ENCODE measurements at places on chromosomes 7 and 10.

GRCh38 chr10:80468806-80469421 is 14.8 kb downstream of the TSPAN14 start:
- no peak for DNase-seq

DNA sequence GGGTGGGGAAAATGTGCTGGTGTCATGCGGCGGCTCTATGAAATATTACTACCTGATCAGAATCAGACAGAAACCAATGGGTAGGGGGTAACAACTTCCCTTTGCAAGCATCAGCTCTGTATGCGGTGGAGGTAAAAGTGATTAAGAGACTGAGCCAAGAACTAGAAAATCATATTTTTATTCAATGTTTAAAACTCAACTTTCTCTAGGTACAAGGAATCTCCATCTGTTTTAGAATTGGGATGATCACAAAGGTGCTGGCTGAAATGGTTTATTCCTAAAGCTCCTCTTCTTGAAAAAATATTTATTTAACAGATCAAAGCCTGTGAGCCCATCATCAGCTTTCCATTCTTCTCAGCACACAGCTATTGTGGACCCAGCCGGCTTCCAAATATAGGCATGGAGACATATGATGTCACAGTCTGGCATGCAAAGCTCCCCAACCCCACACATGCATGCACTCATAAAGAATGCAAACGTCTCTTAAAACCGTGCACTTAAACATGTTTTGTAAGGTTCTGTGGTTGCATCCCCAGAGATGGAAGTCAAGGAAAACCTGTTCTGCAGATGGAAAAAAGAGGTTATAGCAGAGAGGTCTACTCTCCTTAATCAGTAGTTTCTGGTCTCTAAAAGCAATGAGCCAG is 126.0 kb downstream of the SKIDA1 start:
- DNase-seq = no peak

DNA sequence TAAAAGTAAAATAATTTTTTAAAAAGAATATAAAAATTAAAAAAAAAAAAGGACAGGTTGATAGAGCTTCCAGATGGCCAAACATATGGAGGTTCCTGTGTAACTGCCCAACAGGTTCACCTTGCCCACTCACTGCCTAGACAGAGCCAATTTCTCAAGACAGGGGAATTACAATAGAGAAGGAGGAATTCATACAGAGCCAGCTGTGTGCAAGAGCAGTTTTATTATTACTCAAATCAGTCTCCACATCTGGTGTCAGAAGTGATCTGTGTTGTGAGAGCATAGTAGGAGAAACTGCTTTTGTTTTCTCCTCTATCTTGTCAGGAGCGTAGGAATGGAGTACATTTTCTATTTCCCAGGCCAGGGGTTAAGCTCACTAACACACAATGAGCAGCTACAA is 31.0 kb downstream of the C7orf33 start:
- DNase-seq = no peak

- DNase-seq = no peak
Measured at GRCh38 chr10:56662765-56663447, 301.8 kb upstream of the ZWINT start.

DNA sequence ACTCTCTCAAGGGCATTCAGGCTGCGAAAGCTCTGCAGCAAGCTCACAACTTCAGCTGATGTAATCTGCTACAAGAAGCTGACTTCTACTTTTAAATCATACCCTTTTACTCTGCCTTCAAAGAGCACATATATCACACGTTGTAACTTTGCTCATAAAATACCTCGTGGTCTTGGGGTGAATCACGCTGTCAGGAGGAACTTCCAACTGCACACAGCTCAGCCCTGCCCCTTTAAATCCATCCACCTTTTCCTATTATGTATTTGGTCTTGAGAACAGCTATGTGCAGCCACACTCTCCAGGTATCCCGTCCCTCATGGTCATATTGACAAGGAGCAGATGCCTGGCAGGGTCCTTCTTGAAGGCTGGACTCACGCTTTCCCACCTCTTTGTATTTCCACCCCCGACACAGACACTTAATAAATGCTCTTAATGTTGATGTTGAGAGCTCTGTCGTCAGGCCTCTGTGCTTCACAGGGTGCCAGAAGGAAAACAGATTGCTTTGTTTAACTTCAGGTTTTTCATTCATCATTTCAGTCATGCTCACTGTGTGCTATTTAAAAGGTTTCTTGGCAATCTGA is 47.6 kb downstream of the ICA1 start:
- DNase-seq = no peak

- no peak for DNase-seq
Measured at GRCh38 chr10:91552274-91553095, 80.4 kb downstream of the PPP1R3C start.

DNA sequence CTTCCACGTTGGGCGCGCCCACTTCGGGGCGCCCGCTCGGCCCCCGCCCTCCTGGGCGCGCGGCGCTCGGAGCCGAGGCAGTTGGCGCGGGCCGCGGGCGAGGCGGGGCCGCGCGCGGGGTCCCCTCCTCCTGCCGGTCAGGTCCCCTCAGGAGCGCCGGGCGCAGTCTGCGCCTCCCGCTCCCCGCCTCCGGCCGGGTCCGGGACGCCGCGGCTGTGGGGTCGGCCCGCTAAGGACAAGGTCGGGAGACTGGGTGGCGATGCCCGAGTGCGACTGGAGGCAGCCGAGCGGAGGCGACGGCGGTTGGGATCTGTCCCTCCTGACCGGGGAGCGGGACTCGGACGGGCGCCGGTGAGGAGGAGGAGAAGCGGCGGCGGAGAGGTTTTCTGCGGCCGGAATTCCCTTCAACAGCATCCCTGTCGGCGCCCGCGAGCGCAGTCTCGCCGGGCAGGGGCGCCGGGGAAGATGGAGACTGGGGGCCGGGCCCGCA is at the start of gene ATRNL1:
ATRNL1 (plus strand) TSS at position 80 of the 490 bp plus-strand sequence; CDS start at position 466, 386 bp downstream.
- peak; percentile 91 for DNase-seq

Data from right kidney (tissue), 9 donors.